ENCODE measurements at places on chromosomes 1 and 21.
A peak's percentile ranks its signal among the peaks of the same experiment; 100 is the strongest.

DNA sequence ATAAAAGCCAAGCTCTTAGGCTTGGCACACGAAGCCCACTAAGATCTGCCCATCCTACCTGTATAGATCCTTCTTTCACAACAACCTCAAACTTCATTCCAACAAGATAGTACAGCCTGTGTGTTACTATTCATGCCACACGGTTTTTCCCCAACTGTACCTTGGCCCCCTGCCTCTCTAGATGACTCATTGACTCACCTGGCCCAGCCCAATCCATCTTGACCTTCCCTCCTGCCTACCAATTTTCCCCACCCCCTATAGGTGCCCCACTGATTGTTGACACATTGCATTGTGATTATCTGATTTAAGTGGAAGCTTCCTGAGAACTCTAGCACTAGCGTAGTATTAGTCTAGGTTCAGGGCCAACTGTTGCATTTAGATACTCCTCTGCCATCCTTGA lies 2.0 kb upstream of the CD101 start:
- no peak for DNase-seq

- DNase-seq, result no peak
These were observed 1120.1 kb upstream of the NCAM2 start for GRCh38 chr21:19878133-19878532.

- no peak for DNase-seq
These were observed 128.0 kb upstream of the DPYD start for GRCh38 chr1:98048751-98049325.

- peak; percentile 28 for DNase-seq
These were observed 9.9 kb upstream of the CHI3L1 start for GRCh38 chr1:203196371-203196770.

- no peak for DNase-seq
These were observed 15.9 kb upstream of the PPP2R5A start for GRCh38 chr1:212269306-212269705.

DNA sequence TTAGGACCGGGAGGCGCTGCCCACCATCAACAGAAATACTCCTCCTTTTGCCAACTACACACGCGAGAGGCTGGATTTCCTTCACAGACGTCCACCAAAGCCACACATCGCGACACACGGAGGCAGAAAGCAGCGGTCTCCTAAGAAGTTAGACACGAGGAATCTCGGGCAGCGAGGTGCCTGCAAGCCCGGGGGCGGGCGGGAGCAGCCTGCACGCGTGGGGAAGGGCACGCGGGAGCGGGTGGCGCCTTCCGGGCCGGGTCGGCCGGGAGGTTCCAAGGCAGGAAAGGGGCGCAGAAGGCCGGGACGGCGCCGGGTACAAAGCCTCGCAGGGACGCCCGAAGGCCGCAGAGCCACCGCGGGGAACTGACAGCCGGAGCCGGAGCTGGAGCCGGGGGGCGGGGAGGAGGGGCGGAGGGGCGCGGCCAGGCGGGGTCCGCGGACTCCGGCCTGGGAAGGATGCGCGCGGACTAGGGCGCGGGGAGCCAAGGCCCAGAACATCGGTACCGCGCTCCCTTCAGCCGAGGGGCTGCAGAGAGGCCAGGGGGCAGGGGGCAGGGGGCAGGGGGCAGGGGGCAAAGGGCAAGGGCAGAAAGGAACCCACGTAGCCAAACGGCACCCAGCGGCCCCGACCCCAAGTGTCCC lies 722 bp downstream of the NPHP4 start:
- DNase-seq, result peak; percentile 75

DNA sequence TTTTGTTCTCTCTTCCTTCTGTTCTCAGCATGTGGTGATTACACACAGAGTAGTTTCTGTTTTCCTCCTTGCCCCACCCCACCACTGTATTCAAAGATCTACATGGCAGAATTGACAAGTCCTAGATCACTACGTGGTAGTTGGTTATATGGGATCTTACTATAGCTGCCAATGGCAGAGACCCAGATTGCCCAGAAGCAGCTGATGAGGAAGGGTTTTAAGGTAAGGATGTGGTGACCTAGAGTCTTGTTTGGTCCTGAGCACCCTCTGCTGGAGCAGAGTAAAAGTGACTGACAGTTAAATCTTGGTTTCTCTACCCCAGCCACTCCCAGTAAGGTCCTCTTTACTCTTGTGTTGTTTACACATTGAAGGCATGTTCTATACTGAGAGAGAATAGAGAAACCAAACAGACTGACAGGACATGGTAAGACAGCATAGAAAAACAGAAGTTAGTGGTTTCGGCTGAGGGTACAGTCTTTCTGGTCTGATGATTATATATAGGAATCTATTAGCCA lies 22.8 kb upstream of the STRIP1 start:
- DNase-seq, result no peak

DNA sequence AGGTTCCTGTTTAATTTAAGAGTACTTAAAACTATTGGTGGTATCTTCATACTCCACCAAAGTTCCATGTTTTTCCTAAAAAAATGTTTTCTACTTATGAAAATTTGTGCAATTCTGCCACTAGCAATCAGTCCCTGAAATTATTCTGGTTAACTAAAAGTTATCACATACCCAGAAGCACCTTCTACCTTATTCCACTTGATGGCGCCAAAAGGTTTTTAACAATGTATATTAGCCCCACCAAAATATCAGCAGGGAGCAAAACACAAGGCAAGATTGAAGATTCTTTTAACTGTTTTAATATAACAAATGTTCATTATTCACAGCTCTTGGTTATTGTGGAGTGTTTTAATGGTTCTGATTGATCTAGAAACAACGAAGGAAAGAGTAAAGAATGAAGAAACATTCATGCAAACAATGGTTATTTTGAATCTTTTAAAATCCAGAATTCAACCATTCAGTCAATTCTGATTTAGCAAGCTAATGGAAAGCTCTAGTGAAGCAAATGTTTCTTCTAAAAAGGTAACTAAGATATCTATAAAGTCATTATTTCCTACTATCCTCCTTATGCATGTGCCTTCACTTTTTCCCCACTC lies 67.2 kb downstream of the TTLL7 start:
- no peak for DNase-seq

DNA sequence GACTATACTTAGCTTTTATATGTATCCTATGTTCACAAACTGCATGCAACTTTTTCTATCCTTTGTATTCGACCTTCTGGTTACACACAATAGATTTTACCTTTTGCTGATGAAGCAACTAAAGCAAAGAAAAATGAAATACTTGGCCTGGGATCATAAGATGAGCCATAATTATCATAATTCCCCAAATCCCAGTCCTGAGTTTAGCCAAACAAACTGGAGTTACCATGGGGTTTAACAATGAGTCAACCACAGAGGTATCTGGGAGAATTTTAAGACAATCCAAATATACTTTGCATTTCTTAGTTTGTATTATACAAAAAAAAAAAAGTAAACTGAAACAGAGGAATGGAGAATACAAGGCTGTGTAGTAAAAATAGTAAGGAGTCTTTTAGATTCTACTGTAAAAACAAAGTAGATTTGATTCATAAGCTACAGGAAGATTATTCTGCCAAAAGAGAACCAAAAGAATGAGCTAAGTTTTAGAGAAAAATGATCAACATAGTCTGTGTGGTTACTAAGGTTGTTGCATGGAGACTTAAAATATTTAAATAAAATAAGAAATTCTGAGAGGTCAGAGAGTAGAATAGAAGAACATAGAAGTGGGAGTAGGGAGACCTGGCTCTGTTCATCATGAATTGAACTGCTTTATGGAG lies 60.4 kb upstream of the GORAB start:
- no peak for DNase-seq
